T-helper 17 cell (primary cell): ENCODE measurements at places on chromosomes 1 and 21. TPM values are rescaled to one million over a fixed set of nuclear protein-coding genes. Genes with fewer than 3 reads are reported as not detected.
A peak's percentile ranks its signal among the peaks of the same experiment; 100 is the strongest.

Gene IPO13
- total RNA-seq: 12.5 TPM

Gene ZNF683
- not detected for total RNA-seq

Gene RNF186
- not detected for total RNA-seq

Gene MAN1A2
- 52.9 TPM for total RNA-seq

DNA sequence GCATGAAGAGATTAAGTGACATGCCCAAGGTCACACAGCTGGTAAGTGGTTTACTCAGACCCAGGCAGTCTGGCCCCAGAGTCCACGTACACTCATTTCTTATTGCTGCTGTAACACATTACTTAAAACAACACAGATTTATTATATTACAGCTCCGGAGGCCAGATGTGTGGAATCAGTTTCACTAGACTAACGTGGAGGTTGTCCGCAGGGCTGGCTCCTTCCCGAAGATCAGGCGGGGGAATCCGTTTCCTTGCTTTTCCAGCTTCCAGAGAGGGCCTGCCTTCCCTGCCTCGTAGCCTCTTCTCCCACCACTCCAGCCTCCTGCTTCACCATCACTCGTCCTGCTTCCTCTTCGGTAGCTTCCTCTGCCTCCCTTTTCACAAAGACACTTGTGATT, 81.2 kb downstream of the KCNN3 start:
- no peak for DNase-seq
- H3K4me3 ChIP-seq: no peak overlapping the region
- H3K36me3 ChIP-seq: no peaks in the 10 kb centered on the region
- peaks cover 13% of the 10 kb centered on the region for H3K27me3 ChIP-seq
- no peak overlapping the region for H3K27ac ChIP-seq
- peaks cover 20% of the 10 kb centered on the region for H3K4me1 ChIP-seq

- H3K4me3 ChIP-seq: no peak overlapping the region
- H3K27me3 ChIP-seq: peaks cover 64% of the 10 kb centered on the region
- H3K27ac ChIP-seq: no peak overlapping the region
- no peak for DNase-seq
- H3K36me3 ChIP-seq: peaks cover 5% of the 10 kb centered on the region
Observed at GRCh38 chr1:183039985-183040447, 16.8 kb downstream of the LAMC1 start.

DNA sequence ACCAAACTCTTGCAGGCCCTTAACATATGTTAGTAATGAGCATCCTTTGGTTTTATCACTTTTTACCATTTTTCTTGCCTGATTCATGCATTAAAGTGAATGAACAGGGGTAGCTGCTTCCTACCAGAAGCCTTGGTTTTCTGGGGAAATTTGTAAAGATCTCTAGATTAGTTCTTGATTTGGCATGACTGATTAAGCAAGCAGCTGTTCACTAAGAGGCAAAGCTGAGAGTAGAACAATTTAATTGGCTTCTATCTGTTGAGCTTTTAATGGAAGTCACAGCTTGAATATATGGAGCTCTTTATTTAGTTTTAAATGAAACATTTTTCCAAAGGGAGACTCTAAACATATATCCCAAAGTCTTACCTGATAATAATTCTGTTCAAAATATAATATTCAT, 23.6 kb downstream of the TLCD4 start:
- H3K4me1 ChIP-seq: no peaks in the 10 kb centered on the region
- H3K27ac ChIP-seq: no peak overlapping the region
- no peak for DNase-seq
- H3K27me3 ChIP-seq: peaks cover 11% of the 10 kb centered on the region
- H3K36me3 ChIP-seq: no peaks in the 10 kb centered on the region
- H3K4me3 ChIP-seq: no peak overlapping the region

GRCh38 chr21:39649526-39649925, 36.8 kb downstream of the B3GALT5 start:
- DNase-seq: no peak
- H3K27me3 ChIP-seq: peaks cover 5% of the 10 kb centered on the region
- no peak overlapping the region for H3K4me3 ChIP-seq
- H3K4me1 ChIP-seq: no peaks in the 10 kb centered on the region
- no peaks in the 10 kb centered on the region for H3K36me3 ChIP-seq
- H3K27ac ChIP-seq: no peak overlapping the region

DNA sequence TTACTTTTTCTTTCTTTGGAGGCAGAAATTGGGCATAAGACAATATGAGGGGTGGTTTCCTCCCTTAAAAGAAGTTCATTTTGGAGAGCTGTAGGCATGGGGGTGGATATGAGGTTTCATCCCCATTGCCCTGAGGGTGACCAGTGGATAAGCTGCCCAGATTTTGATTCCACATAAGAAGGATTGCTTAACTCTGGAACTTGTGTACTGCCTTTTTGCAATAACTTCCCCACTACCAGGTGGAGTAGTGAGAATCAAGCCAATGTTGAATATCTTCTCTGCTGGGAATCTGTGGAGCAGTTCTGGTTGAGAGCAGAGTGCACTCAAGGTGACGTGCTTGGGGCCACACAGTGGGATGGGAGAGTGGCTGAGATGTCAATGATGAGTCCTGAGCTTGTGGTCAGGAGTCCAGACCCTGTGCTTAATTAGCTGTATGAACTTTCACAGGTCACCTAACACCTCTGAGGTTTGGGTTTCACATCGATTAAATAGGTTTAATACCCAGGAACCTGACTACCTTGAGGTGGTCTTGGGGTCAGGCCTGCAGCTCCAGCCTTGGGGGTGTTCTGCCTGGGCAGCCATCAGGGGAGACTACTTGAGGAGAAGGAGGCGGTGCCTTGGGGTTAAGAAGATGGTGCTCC, 152.9 kb downstream of the FCRL5 start:
- H3K27me3 ChIP-seq: peaks cover 83% of the 10 kb centered on the region
- no peaks in the 10 kb centered on the region for H3K4me1 ChIP-seq
- H3K4me3 ChIP-seq: no peak overlapping the region
- no peak for DNase-seq
- H3K27ac ChIP-seq: no peak overlapping the region

DNA sequence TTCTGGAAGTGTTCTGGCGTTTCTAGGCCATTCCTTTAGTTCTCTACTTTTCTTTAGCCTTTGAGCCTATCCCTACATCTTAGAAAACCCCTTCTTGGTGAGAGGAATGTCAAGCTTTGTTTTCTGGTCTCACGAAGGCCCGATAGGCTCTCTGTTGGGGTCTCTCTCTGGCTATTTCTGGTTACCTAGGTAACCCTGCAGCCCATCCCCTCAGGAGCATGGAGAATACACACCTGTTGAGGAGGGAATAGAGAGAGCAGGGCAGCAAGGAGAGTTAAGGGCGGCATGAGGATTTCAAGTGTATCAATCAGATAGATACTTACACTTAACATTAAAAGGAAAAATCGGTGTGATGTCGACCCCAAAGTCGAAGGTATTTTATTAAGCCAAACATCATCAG, 45.7 kb downstream of the LRRC8D start:
- H3K27me3 ChIP-seq: no peaks in the 10 kb centered on the region
- H3K27ac ChIP-seq: peak overlapping the region; percentile 97
- peaks cover 12% of the 10 kb centered on the region for H3K36me3 ChIP-seq
- H3K4me3 ChIP-seq: no peak overlapping the region
- DNase-seq: no peak

DNA sequence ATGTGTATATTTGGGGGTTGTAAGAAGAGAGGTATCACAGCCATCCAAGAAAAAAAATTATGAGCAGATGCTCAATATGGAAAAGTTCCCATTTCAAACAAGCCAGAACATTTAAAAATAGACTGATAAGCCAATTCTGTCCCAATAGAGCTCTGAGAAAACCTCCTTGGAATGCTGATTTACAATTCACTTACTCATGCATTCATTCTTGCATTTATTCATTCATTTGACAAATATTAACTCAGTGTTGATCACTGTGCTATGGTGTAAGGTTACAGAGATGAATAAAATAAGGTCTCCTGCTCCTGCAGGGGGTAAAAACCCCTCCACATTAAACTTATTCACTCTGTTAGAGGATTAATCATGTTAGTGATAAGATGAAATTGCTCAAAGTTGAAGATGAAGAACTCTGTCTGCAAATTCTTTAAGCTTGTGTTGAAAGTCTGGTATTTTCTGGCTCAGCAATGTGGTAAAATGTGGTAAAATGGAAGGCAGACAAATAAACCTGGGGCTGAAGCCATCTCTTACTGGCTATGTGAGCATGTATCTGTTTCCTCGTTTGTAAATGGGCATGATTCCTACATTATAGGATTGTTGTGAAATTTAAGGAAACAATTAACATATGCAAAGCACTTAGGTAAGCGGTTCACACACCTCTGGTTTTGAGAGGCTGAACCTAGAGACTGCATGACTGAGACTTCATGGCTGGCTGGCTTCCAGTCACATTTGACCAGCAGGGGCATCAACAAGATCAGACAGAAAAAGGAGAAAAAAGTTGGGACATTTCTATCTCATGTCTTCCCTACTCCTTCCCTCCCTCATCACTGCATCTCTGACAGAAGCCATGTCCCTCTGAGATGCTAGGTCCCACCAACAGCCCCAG, 45.0 kb upstream of the DAB1 start:
- H3K27me3 ChIP-seq: peaks cover 27% of the 10 kb centered on the region
- H3K27ac ChIP-seq: no peak overlapping the region
- no peak for DNase-seq
- no peak overlapping the region for H3K4me3 ChIP-seq
- no peaks in the 10 kb centered on the region for H3K4me1 ChIP-seq
- H3K36me3 ChIP-seq: no peaks in the 10 kb centered on the region

GRCh38 chr21:44710294-44710665, 1.1 kb downstream of the TSPEAR start:
- H3K27ac ChIP-seq: no peak overlapping the region
- peaks cover 2% of the 10 kb centered on the region for H3K36me3 ChIP-seq
- H3K4me3 ChIP-seq: peak overlapping the region; percentile 84
- H3K27me3 ChIP-seq: peaks cover 82% of the 10 kb centered on the region
- DNase-seq: no peak

DNA sequence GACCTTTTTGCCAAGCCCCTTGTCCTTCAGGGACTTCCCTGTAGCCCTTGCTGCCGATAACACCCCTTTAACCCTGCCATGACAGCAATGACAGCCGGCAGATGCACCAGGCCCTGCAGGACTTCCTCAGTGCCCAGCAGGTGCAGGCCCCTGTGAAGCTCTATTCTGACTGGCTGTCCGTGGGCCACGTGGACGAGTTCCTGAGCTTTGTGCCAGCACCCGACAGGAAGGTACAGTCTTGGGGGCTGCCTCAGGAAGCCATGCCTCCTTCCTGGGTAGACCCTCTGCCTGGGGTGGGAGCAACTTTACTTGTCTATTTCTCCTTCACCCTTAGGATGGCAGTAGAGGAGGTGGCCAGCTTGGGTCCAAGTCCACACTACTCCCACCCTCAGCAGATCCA, 16.1 kb upstream of the PADI6 start:
- peak overlapping the region; percentile 19 for H3K27ac ChIP-seq
- peaks cover 29% of the 10 kb centered on the region for H3K27me3 ChIP-seq
- peaks cover 7% of the 10 kb centered on the region for H3K4me1 ChIP-seq
- H3K36me3 ChIP-seq: no peaks in the 10 kb centered on the region
- H3K4me3 ChIP-seq: no peak overlapping the region
- DNase-seq: no peak

- H3K27ac ChIP-seq: peak overlapping the region; percentile 83
- H3K4me3 ChIP-seq: peak overlapping the region; percentile 64
- H3K36me3 ChIP-seq: peaks cover 14% of the 10 kb centered on the region
- H3K27me3 ChIP-seq: no peaks in the 10 kb centered on the region
- H3K4me1 ChIP-seq: peaks cover 37% of the 10 kb centered on the region
- peak; percentile 20 for DNase-seq
Observed at GRCh38 chr1:64864018-64864940, 102.1 kb downstream of the JAK1 start.

- H3K27ac ChIP-seq: no peak overlapping the region
- H3K4me1 ChIP-seq: no peaks in the 10 kb centered on the region
- H3K36me3 ChIP-seq: no peaks in the 10 kb centered on the region
- peaks cover 5% of the 10 kb centered on the region for H3K27me3 ChIP-seq
Observed at GRCh38 chr1:162682013-162682419, 49.8 kb downstream of the DDR2 start.

DNA sequence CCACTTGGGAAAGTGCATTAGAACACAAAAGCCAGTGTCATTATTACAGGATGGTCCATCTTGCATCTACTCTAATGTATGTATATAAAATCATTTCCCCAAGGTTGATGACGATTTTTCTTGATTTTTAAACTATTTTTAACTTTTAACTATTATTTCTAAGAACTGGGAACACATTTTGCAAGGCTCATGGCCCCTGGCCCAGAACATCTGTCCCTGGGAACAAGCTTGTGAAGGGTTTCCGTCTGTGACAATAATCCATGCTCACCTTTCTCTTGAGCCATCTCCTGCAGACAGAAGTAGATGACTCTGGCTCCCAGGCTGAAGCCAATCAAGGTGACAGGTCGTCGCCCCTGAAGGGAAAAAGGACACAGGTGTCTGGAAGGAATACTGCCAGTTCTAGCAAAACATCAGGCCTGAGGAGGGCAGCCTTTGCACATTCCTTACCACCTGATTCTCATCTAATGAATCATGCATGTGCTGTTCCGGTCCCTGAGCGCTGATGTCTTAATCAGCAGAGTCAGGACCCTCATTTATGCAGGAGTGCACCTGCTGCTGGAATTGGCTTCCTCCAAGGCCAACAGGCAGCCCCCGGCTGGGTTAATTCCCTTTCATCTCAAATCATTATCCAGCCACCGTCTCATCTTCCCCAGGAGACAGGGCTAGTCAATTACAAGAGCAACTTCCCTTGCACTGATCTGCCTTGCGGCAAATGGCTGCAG, 62.5 kb downstream of the TMCO4 start:
- no peaks in the 10 kb centered on the region for H3K27me3 ChIP-seq
- no peak overlapping the region for H3K27ac ChIP-seq
- peaks cover 16% of the 10 kb centered on the region for H3K36me3 ChIP-seq
- H3K4me1 ChIP-seq: peaks cover 6% of the 10 kb centered on the region
- no peak for DNase-seq
- H3K4me3 ChIP-seq: no peak overlapping the region

GRCh38 chr1:932776-933602, 9.3 kb downstream of the SAMD11 start:
- H3K27me3 ChIP-seq: peaks cover 25% of the 10 kb centered on the region
- no peaks in the 10 kb centered on the region for H3K36me3 ChIP-seq
- no peak overlapping the region for H3K27ac ChIP-seq
- H3K4me1 ChIP-seq: peaks cover 7% of the 10 kb centered on the region
- DNase-seq: no peak
- no peak overlapping the region for H3K4me3 ChIP-seq

DNA sequence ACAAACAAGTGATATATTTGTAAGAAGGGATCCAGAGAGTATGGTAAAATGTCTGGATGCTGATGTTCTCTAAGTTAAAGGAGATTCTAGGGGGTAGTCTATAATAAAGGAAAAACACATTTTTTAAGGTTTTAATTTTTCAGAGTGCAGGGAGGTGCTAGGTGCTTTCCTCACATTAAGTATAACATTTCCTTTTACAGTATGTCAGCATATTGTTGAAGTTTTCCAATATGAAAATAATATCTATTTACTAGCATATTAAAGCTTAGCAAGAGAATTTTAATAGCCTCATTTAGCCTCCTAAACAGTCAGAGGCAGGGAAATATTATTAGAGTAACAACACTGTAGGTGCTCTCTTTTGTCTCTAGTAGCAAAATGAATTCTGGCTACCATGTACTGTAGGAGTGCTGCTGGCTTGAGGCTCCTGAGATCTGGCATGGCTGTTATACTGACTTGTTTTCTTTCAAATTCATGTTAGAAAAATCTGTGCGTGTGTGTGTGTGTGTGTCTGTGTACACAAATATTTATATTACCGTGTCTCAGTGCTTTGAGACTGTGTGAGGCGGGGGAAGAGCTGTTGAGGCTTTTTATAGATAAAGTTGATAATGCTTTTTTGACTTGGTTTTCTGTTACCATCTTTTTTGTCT, 71.0 kb downstream of the POU2F1 start:
- DNase-seq: no peak
- no peaks in the 10 kb centered on the region for H3K36me3 ChIP-seq
- no peaks in the 10 kb centered on the region for H3K27me3 ChIP-seq
- no peak overlapping the region for H3K4me3 ChIP-seq

GRCh38 chr1:224589006-224589405, 27.1 kb upstream of the CNIH3 start:
- no peak for DNase-seq
- no peak overlapping the region for H3K27ac ChIP-seq
- H3K4me1 ChIP-seq: peaks cover 6% of the 10 kb centered on the region
- peaks cover 3% of the 10 kb centered on the region for H3K36me3 ChIP-seq
- H3K4me3 ChIP-seq: no peak overlapping the region
